ENCODE measurements at places on chromosomes 6 and 20.

GRCh38 chr6:68758559-68758958 lies 123.5 kb downstream of the ADGRB3 start:
- DNase-seq, result no peak

DNA sequence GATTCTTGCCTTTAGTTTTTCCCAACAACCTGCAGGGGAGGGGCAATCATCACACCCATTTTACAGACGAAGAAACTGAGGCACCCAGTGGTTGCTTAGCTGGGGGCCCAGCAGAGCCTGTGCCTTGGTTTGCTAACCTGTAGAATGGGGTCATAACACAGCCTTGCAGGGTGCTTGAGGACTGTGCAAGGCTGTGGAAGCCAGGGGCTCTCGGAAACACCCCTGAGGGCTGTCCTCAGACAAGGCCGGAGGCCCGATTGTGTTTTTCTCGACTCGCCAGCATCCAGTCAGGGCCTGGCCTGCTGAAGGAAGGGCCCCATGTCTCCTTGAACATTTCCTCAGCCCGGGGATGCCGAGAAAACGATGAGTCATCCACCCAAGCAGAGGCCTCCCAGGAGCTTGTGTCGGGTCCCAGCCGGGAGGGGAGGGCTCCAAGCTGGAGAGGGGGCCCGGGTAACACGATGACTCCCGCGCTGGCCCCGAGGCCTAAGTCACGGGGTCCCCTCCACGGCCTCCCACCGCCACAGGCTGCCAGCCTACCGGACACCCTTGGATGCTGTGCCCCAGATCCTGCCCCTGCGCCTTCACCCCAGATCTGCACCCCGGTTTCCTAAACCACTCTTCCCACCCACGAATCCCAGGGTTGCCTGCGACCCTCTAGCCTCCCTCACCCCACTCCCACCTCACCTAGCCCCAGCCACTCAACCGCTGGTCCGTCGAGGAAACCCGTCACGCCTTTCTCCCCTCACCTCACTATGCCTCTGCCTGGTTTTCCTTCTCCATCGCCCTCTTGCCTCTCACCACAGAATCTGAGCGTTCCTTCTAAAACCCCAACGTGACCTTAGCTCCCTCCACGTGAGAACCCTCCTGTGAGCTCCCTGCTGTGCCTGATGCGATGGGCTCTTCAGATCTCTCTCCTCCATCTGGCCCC lies 10.6 kb downstream of the NOL4L start:
- DNase-seq, result no peak

DNA sequence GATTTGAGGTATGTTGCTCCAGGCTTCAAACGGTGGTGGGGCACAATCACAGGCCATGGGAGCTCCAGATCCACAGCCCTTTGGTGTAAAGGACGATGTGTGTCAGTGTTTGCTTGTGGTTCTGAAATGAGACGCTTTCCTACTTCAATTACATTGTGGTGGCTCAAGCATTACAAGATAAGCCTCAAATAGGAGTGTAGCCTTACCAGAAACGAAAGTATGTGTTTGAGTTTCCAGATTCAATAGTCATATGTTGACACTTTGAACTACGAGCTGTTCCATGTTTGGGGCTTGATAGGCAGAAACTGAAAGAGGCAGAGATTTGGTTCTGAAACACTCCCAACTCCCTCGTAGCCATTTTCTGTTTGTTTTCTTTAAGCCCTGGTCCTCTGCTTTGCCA lies 187.1 kb downstream of the MYLK4 start:
- no peak for DNase-seq

DNA sequence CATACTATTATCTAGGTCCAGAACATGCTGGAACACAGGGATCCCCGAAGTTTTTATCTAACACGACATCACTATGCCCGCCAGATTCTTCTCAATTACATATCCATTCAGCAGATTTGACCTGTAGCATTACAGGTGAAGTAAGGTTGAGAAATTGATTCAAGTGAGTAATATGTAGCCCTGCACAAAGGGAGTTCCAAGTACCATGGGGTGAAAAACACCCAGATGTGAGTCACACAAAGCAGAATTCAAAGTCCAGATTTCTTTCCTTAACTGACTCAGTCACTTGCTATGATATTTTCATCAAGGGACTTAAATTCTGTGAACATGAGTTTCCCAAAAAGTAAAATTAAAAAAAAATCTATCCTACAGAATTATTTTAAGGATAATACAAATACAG lies 655.4 kb upstream of the PTCHD4 start:
- no peak for DNase-seq

- no peak for DNase-seq
These were observed 41.9 kb downstream of the AGPAT4 start for GRCh38 chr6:161232010-161232409.

Data from AML-193 (cell line).